Choroid plexus epithelial cell (primary cell): ENCODE measurements at places on chromosomes 13 and 19.
A peak's percentile ranks its signal among the peaks of the same experiment; 100 is the strongest.

- DNase-seq, result no peak
Measured at GRCh38 chr19:1699386-1699785, 47.0 kb upstream of the TCF3 start.

GRCh38 chr13:102970542-102970941, 95.7 kb downstream of the SLC10A2 start:
- DNase-seq, result no peak

- DNase-seq, result no peak
Measured at GRCh38 chr13:111227405-111227804, 93.0 kb upstream of the TEX29 start.

GRCh38 chr13:55516610-55517009, 1624.1 kb upstream of the PRR20A start:
- DNase-seq, result no peak

- peak; percentile 89 for DNase-seq
Measured at GRCh38 chr19:8307965-8308866, at the start of gene CD320. TSS of gene CD320 (minus strand) at chr19:8308358. CDS start at chr19:8308290, 68 bp downstream.

GRCh38 chr19:2944403-2944774, 382 bp downstream of the ZNF77 start:
- DNase-seq, result no peak

DNA sequence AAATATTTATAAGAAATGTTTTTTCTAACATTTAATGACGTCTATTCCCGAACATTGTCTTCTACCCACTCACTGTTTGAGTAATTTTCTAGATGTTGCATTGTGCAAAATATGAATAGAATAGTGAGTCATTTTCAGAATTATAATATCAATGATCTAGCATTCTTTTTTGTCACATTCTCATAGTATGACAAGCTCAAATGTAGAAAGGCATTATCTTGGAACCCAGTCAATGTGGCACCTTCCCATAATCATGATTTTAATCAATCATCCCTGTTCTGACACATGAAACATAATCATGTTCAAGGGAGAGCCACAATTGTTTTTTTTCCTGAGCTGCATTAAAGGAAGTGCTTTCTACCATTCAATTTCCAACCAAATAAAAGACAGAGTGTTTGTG, 265.8 kb downstream of the OXGR1 start:
- DNase-seq, result no peak
